ENCODE measurements at places on chromosomes 13 and 19.

DNA sequence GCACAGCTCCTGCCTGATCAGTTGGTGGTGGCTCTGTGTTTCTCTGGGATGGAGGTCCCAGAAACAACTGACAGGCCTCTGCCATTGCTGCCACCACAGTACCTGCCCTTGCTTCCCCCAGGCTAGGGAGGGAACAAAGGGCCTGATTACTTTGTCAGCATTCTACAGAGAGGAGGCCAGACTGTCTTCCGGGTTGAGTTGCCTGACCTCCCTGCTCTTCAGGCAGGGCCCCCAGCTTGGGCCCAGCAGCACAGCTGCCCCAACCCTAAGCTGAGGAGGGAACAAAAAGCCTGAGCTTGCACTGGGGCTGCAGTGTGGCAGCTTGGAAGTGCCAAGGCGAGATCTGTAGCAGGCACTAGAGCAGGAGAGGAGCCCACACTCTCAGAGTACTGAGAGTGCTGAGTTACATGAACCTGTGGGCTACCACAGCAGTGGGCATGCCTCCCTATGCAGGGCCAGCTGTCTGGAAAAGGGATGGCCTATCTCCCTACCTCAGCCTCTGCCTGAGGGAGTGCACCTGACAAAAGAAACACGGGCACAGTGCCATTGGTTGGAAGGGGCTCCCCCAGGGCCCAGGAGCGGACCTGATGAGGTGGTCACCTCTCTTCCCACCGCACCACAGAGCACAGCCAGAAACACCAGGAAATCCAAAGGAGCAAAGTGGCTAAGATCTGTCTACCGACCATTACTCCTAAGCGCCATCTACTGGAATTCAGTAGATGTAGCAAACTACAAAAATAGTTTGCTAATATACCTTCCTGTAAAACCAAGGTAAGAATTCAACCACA is 24.4 kb downstream of the SLC25A15 start:
- DNase-seq, result no peak

DNA sequence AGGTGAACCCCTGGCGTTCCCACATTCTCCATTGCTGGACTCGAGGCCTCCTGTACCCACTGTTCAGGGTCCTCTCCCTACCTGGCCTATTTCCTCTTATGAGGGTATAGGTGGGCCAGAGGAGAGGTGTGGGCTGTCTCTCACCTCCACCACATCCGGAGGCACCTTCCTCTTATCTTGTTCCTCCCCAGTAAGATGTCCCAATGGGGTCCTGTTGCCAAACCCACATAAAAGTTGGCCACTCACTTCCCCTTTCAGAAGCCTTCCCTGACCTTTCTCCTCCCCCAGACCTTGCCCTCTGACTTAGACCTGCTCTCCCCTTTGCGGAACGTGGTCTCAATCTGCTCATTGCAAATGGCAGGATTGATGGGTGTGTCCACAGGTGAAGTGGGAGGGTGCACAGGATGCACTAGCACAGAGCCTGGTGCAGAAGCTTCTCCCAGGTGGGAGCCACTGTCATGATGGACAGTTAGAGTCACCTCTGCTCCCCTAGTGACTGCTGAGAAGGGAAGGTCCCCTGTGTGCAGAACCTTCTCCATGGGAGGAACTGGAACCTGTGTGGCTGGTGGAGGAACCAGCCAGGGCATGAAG is 1.3 kb downstream of the CYP4F3 start:
- no peak for DNase-seq

DNA sequence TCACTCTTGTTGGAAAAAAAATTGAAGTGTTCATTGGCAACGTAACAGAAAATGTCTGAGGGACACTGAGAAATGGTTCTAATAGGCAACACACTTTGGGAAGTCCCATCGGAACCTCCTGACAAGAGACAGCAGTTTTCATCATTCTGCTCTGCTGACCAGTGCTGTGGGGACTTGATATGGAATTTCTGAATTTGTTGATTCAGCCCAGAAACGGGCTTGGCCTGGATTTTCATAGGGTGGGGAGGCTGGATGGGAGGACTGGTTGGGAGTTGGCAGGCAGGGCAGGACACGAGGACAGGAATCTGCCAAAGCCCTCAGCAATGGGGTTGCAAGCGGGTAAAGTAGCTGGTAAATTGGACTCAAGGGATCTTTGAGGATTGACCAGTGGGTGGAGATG is 96.5 kb downstream of the DCT start:
- DNase-seq, result no peak

- peak; percentile 74 for DNase-seq
Measured at GRCh38 chr19:7294558-7295212, 471 bp upstream of the INSR start.

DNA sequence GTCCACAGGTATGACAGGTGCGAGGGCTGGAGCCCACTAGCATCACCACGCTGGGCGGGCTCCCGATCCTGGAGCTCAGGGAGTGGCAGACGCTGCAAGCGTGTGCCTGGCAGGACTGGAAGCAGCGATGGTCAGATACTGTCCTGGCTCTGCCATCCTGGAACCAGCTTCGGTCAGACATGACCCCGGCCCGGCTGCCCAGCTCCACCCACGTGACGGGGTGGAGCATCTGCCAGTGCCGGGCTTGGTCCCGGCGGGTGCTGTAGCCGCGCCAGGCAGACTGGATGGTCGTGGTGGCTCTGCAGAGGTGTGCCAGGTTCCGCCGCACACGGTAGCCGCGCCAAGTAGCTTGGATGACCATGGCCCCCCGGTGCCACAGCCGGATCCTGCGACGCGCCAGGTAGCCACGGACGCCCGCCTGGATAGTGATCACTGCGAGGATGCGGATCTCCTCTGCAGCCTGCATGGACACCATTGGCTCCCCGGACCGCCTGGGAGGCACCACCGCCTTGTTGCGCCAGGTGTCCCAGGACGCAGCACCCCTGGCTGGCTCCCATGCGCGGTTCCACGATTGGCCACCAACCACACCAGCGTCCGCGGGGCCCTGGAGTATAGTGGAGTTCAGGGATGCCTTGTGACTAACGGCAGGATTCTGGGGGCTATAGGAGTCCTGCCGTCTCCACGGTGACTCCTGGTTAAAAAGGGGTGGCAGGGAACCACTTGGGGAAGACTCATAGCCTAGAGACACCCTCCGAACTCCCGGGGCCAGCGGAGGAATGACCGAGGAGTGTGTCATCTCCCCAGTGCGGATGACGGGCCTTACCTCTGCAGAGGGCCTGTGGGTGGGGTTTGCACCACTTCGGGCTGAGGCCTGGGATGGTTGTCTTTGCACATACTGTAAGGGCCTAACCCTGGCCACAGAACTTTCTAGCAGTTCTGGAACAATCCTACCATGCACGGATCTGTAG is 16.5 kb downstream of the IQCN start:
- DNase-seq, result no peak

GRCh38 chr13:98192008-98192407 is 14.9 kb upstream of the RNF113B start:
- no peak for DNase-seq

DNA sequence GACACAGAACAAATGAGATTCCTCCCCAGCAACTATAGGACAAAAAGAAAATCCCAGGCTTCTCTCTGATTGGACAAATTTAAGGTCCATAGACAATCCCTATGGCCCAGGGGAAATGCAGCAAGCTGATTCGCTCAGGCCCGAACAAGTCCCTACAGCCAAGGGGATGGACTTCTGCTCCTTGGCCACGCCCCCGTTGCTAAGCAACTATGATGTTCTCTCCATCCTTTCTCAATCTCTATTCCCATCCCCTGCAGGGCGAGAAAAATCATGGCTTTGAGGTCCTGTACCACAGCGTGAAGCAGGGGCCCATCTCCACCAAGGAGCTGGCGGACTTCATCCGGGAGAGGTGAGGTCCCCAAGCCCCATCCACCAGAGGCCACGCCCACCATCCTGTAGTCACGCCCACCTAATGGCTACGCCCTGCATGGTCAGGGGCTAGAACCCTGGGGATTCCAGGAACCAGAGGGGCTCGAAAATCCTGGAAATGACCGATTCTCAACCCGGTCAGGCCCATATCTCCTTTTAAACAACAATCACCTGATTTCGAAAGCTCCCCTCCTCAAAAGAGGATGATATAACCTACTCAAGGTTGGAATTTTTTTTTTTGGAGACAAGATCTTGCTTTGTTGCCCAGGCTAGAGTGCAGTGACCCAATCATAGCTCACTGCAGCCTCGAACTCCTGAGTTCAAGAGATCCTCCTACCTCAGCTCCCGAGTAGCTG is 11.4 kb downstream of the FCHO1 start:
- DNase-seq, result no peak

DNA sequence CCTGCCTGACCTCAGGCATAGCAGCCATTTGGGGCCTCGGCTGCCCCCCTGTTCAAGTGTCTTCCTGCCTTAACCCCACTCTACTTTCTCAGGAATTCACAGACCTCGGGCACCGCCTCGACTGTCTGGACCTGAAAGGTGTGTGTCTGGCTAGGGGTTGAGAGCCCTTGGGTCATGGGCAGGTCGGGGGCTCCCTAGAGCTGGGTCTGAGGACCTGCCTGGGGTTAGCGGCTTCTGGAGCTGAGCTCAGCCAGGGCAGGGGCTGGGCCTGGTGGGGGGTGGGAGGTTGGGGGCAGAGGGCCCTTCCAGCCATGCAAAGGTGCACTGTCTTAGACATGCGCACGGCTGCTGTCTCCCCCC is 20.7 kb downstream of the NKPD1 start:
- DNase-seq, result no peak

- DNase-seq, result no peak
Measured at GRCh38 chr13:78636495-78636894, 22.5 kb downstream of the OBI1 start.

GRCh38 chr19:17834350-17835181 is 13.2 kb downstream of the JAK3 start:
- no peak for DNase-seq

- DNase-seq, result no peak
Measured at GRCh38 chr19:30529876-30530275, 157.7 kb downstream of the ZNF536 start.

GRCh38 chr19:33268162-33268991 is 34.0 kb downstream of the CEBPA start:
- no peak for DNase-seq

GRCh38 chr19:11560404-11561051 is 1.5 kb upstream of the ELOF1 start:
- DNase-seq, result no peak

- no peak for DNase-seq
Measured at GRCh38 chr13:83221256-83221655, 661.0 kb downstream of the SLITRK1 start.

- no peak for DNase-seq
Measured at GRCh38 chr13:26679411-26680122, 81.0 kb downstream of the GPR12 start.

GRCh38 chr13:21673539-21673788 is 2.6 kb downstream of the FGF9 start:
- DNase-seq, result no peak

GRCh38 chr13:45413826-45414307 is 4.3 kb downstream of the SLC25A30 start:
- no peak for DNase-seq

DNA sequence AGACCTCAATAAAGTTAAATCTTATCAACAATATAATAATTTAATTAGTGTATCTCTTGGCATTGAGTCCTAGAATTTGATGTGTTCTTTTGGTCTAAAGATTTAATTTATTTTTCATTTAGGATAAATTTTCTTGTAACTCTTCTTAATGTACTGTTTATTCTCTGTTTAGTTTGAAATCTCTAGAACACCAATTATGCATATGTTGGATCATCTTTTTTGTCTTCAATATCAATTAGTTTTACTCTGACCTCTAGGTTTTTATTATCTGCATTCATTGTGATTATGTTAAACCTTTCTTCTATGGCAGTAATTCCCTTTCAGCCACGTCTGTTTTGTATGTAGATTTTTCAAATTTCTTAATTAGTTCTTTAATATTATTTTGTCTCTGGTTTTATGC is 93.8 kb upstream of the ARHGEF7 start:
- DNase-seq, result no peak

DNA sequence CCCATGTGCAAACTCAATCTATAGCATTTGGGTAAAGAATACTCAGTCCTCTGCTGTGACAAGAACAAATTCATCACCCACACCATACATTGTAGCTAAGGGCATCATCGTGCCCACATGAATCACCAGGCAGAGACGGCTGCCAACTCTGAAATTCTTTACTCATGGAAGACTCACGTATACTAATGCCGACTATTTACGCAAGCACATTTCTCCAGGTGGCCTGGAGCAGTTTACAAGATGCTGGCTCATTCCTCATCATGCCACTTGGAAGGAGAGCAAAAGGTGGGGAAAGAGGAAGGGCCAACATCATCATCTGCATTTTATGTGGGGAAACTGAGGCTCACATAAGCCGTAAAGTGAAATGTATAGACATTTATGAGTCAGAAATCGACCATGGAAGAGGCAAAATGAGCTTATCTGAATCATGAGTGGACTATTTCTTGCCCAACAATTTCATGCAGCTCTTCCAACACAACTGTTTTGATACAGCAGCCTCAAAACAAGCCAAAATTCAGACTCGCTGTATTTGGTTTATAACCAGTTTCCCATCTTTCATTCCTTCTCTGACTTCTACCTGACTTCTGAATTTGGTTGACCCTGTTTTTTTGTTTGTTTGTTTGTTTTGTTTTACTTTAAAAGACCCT is 213.9 kb upstream of the SERP2 start:
- no peak for DNase-seq

DNA sequence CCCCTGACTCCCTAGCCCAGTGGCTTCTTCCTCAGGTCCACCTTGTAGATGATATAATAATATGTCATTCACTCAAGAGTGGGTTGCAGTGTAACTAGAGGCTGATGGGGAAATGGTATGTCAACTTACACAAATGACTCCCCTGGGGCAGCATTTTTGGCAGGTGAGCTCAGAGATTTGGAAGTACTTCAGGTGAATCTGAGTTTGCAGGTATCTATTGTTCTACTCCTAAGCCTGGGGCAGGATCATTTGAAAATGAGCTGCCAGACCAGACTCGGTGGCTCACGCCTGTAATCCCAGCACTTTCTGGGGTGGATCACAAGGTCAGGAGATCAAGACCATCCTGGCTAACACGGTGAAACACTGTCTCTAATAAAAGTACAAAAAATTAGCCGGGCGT is 11.6 kb upstream of the CNMD start:
- no peak for DNase-seq

GRCh38 chr13:112905990-112906641 is 62.9 kb upstream of the MCF2L start:
- DNase-seq, result peak; percentile 80

GRCh38 chr13:95833719-95834118 is 156.8 kb downstream of the DNAJC3 start:
- no peak for DNase-seq

DNA sequence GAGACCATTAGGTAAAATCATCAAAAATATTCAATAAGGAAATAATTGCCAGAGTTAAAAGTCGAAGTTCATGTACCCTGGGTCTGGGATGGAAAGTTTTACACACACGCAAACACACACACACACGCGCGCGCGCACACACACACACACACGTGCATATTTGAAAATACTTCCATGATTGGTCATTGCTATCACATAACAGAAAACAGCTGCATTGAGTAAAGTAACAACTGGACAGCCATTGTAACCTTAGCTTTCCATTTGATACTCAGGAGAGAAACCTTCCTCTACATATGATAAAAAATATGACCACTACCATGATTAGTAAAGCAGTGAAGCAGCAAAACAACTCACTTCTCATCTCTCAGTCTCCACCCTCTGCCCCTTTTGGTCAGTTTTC is 490.0 kb upstream of the SGCG start:
- DNase-seq, result no peak
